CD4-positive, alpha-beta T cell treated with Interleukin-6 for 4 hours (primary cell): ENCODE measurements at places on chromosomes 2 and 18.

DNA sequence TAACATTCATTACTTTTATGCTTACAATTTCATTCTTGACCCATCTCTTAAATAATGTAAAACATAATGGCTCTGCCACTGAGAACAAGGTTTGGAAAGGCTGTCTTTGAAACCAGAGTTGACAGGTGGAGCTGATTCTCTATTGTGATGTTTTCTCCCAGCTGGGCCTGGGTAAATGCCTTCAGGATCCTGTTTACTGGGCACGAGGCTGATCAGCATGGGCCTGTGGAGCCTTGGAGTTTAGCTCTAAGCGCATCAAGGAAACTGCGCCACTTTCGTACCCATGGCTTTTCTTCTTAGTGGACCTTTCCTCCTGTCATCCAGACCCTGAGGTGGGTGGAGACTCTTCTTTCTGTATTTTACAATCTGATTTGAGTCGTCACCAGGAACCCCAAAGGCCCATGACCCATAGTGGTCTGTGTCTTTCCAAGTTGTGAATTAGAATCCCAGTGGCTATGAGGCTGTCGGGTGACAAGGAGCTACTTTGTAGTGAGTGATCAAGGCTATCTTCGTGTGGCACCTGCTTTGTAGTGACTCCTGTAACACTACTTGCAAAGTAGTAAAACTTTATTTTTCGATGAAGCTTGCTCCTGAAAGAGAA, 123.1 kb downstream of the LPIN1 start:
- no peak for DNase-seq

DNA sequence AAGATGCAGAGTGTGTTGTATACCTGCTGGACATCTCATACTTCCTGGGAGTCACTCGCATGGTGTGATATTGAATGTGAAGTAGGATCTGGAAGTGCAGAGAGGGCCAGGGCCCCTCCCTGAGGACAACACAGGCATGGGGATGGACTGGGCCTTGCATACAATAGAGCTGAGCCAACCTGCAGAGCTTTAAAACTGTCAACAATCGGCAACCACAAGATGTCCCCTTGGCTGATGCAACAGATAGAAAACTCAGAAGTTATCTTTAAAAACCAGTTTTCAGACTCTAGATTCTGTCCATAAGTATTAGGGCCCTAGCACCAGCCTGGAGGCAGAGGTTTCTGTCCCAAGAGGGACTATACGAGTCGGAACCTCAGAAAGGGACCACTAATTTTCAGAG, 19.7 kb downstream of the EVA1A start:
- DNase-seq: no peak

DNA sequence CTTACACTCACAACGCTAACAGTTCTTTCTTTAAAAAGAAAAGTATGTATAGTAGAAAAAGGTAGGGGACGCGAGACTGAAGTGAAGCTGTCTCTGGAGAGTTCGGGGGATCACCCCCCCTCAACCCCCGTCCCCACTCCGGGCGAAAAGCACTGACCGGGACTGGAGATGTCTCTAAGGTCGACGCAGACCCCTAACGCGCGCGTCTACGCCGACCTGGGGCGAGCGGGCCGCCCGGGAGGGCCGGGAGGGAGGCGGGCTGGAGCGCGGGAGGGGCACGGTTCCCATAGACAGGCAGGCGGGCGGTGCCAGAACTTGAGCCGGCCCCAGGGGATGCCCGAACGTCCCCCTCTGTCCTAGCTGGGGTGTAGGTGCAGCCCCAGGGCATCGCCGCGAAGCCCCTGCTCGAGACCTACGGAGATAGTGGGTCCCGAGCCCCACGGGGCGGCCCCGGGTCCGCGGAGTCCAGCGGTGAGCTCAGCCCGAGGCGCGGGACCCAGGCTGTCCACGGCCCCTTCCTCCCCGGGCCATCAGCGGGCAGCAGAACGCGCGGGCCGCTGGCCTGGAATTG, 82.2 kb downstream of the CHRNA1 start:
- peak; percentile 50 for DNase-seq

DNA sequence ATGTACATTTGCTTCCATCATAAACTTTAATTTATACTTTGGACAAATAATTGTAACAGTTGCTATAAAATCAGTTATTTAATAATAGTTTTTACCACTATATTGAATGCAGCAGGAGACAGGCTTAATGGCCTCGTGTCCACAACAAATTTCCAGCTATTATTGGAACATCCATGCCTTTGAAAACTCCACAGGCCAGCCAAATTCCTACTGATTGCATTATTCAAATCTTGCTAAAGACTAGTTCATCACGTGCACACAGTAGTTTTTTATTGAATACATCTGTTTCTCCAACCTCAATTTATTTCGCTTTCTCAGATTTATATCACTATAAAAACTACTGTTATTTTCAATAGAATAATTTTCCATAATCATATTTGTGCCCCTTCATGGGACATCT, 18.4 kb upstream of the PTPRM start:
- DNase-seq: no peak

DNA sequence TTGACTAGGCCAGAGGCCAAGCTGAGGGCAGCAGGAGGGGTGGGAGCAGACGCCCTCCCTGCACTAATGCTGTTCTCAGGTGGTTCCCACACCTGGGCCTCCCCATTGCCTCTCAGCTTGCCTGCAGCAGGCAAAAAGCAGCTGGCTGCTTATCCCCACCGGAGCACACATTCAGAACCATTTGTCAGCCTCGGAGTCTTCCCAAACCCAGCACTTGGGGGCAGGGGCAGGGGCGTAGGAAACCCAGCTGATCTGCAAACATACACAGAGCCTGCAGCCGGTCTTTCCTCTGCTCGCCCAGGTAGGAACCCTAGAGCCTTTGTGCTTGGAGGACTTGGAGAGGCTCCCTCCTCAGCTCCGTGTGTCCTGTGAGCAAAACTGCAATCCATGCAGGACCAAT, 249.8 kb downstream of the CYP26B1 start:
- DNase-seq: no peak

DNA sequence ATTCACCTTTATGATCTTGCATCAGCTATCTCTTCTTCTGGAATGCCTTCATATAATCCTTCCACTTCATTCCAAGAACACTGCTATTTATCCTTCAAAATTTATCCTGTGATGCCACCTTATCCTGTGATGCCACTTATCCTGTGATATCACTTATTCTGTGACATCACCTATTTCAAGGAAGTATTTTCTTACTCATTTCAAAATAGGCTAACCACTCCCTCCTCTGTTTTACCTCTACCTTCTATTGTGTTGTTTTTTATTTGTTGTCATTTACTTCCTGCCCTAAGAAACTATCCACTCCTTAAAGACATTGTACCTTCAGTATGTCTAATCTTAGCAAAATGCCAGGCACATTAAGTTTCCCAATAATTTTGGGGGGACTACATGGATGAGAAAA, 38.8 kb downstream of the CD226 start:
- no peak for DNase-seq

DNA sequence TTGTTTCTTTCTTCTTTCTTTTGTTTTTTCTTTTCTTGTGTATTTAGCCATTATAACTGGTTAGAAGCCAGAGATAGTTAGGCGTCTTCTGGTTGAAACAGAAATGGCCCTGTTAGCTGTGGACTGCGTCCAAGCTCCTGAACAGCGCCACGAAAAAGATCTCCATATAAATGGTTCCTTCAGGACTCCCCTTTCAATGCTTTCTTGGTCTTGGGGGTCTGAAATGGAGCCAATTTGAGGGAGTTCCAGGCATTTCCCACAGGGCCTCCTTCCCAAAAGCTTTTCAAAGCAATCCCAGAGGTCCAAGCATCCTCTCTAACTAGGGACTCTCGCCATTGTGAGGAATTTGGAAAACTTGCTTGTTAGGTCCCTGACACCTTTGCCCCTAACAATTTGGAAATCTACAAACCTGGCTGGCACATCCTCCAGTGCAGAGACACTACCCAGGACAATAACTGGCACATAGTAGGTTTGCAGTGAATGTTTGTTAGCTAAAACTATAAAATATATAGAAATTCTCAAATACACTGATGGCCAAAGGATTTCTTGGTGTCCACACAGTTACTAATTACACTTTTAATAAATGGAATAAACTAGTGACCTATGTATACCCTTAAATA, 80.1 kb downstream of the MYCN start:
- no peak for DNase-seq

- no peak for DNase-seq
These were observed 66.1 kb upstream of the RGPD5 start for GRCh38 chr2:109727929-109728447.

DNA sequence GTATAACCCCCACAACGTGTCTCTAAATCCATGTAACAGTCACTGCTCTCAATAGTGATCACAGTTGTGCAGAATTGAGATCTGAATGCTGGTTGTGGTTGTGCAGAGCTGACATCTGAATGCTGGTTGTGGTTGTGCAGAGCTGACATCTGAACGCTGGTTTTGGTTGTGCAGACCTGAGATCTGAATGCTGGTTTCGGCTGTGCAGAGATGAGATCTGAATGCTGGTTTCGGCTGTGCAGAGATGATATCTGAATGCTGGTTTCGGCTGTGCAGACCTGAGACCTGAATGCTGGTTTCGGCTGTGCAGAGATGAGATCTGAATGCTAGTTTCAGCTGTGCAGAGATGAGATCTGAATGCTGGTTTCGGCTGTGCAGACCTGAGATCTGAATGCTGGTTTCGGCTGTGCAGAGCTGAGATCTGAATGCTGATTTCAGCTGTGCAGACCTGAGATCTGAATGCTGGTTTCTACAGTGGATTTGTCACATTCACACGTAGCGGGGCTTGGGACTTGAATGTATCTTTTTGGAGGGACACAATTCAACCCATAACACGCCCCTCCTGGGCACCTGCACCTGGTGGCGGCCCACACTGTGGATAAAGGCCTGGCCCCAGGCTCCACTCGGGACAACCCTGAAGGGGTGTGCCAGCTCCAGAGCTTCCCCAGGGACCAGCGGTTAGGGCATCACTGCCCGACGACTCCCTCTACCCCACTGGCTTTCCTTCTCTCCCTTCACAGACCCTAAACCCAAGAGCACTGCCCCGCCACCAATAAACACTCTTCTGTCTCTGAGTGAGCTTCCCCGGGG, 51.1 kb upstream of the SLC66A3 start:
- DNase-seq: peak; percentile 16

GRCh38 chr2:112601754-112602153, 17.3 kb downstream of the CHCHD5 start:
- DNase-seq: no peak

- no peak for DNase-seq
These were observed 263.7 kb downstream of the ALK start for GRCh38 chr2:29657674-29658073.

DNA sequence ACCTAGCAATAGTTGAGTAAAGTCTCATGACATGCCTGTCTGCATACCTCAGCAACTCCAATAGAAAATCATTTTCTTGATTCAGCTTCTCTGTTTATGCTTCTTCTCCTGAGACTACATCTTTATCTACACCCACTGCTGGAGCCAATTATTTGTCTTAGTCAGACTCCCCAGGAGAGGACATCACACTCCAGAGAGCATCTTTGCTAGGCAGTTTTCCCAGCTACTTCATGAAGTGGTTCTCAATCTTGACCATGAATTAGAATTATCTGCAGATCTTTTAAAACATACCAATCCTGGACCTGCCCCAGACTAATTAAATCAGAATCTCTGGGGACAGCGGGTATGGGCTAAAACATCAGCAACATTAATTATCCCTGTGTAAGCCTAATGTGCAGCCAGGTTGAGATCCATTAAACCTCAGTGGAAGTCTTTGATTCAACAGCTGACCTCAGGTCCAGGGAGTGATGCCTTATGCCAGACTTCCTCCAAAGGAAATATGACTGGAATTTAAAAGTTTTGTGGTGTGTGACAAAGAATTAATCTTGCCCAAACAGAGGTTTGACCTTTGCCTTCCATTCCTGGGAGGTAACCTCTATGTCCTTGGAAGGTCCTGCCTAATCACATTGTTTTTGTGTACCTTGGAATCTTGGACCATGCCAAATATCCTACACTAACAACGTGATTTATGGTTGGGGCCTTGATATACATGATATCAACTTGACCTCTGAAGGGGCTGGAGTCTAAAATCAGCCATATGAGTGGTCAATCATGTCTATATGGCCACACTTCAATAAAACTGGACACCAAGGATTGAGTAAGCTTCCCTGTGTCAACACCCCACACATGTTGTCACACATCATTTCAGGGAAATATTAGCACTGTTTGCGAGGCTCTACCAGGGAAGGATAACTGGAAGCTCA, 99.3 kb upstream of the DNAJC10 start:
- no peak for DNase-seq

- peak; percentile 68 for DNase-seq
These were observed 29.2 kb downstream of the UNC50 start for GRCh38 chr2:98637401-98638147.

DNA sequence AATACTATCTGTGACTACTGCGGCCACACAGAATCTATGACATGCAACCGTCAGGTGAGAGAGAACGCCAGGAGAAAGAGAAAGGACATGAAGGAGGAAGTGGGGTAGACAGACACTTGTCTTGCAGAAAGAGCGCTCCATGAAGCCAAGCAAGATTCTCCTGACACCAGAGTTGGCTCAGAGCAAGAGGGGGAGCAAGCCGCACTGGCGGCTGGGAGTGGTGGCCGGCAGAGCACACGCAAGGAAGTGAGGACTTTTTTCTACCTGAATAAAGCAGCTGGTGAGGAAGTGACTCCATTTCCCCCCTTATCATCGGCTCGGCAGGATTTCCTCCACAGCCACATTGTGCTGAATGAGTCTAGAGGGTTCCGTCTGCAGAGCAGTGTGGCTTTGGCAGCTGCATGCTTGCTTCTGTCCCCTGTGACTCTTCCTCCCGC, 181.6 kb downstream of the BCL2 start:
- peak; percentile 78 for DNase-seq

DNA sequence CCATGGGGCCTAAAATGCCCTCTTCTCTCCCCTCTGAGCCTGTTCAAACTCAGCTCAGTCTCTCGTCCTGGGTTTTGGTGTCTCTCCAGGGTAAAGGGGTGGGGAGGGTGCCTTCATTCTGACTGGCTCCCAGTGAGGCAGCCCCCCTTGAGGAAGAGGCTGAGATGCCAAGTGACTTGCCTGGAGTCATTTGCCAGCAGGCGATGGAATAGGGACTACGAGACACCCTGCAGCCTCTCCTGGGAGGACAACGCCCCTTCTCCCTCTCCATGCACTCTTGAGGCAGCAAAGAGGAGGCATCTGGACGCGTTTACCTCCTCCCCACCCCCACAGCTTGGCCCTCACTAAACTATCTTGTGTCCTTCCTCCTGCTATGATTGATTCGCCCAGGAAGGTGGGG, 760 bp upstream of the STON1 start:
- no peak for DNase-seq

DNA sequence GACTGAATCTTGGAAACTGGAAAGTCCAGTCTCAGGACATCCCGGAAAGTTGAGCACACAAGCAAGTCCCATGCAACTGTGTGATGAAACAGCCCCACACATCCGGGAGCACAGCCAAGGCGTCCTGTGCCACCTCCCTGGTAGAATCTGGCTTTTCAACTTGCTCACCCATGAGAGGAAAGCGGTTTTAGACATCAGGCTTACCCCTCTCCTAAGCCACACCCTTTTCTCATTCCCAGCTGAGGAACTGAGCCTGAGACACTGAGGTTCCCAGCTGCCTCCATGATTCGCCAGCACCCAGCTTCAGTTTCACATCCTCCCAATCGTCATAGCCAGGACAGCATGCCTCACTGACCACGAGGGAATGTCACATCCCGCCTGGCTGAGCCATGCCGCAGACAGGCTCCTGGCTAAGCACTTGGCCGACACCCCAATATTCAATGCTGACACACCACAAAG, 60.3 kb downstream of the STEAP3 start:
- no peak for DNase-seq

GRCh38 chr2:121994238-121995206, 239.1 kb downstream of the TSN start:
- DNase-seq: no peak
